ENCODE measurements at places on chromosomes 2 and 18. TPM values are rescaled to one million over a fixed set of nuclear protein-coding genes. Genes with fewer than 3 reads are reported as not detected.
A peak's percentile ranks its signal among the peaks of the same experiment; 100 is the strongest.

LYPD1 gene
- 121 TPM for polyA plus RNA-seq

MLPH gene
- polyA plus RNA-seq: not detected

- peak overlapping the region; percentile 86 for H3K27ac ChIP-seq
- peaks cover 5% of the 10 kb centered on the region for H3K36me3 ChIP-seq
- peak; percentile 56 for DNase-seq
- peaks cover 28% of the 10 kb centered on the region for H3K4me1 ChIP-seq
- H3K27me3 ChIP-seq: no peaks in the 10 kb centered on the region
- peak overlapping the region; percentile 80 for H3K4me3 ChIP-seq
Measured at GRCh38 chr2:159713631-159714246, 1.4 kb downstream of the MARCHF7 start.

GRCh38 chr2:143251681-143252080 is 122.5 kb downstream of the ARHGAP15 start:
- no peaks in the 10 kb centered on the region for H3K27me3 ChIP-seq
- H3K4me3 ChIP-seq: no peak overlapping the region
- H3K36me3 ChIP-seq: no peaks in the 10 kb centered on the region
- H3K27ac ChIP-seq: no peak overlapping the region

- DNase-seq: peak; percentile 13
- no peaks in the 10 kb centered on the region for H3K36me3 ChIP-seq
- peaks cover 13% of the 10 kb centered on the region for H3K4me1 ChIP-seq
- peaks cover 7% of the 10 kb centered on the region for H3K27me3 ChIP-seq
Measured at GRCh38 chr2:69013142-69013839, at the start of gene ANTXR1. ANTXR1 (plus strand) TSS chr2:69013179; CDS start chr2:69013500, 321 bp downstream.

Data from endothelial cell of umbilical vein (primary cell).